ENCODE measurements at places on chromosomes 16 and 17. TPM values are rescaled to one million over a fixed set of nuclear protein-coding genes. Genes with fewer than 3 reads are reported as not detected.

CCL14 gene
- total RNA-seq: 1.3 TPM

ANKRD11 gene
- total RNA-seq: 24.4 TPM

GRCh38 chr16:48340054-48340453 is 45.2 kb downstream of the SIAH1 start:
- no peak for DNase-seq
- H3K27me3 ChIP-seq: no peaks in the 10 kb centered on the region
- no peaks in the 10 kb centered on the region for H3K4me1 ChIP-seq
- H3K36me3 ChIP-seq: peaks cover 19% of the 10 kb centered on the region
- no peak overlapping the region for H3K4me3 ChIP-seq

DNA sequence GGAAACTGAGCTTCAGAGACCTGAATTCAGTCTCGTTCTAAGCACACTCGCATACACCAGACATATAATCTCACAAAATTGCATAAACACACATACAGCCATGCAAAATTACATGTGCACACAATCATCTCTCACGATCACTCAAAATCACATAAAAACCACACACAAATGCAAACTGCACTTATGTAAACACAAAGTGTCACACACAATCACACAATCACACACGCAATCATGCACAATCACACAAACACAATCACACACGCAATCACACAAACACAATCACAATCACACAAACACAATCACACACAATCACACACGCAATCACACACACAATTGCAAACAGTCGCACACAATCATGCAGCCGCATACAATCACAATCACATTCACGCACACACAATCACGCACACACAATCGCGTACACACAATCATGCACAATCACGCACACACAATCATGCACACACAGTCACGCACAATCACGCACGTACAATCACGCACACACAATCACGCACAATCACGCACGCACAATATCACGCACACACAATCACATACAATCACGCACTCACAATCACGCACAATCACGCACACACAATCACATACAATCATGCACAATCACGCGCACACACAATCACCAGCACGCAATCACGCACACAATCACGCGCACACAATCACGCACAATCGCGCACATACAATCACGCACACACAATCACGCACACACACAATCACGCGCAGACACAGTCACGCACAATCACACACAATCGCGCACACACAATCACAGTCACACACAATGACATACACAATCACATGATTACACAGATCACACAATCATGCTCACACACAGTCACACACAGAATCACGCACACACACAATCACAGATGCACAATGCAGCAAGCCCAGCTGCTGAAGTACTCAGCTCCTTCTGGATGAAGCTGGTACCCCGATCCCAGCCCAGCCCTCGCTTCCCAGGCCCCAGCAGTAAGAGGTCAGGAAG is 45.6 kb downstream of the ZDHHC7 start:
- peaks cover 28% of the 10 kb centered on the region for H3K27me3 ChIP-seq
- H3K27ac ChIP-seq: no peak overlapping the region
- no peaks in the 10 kb centered on the region for H3K36me3 ChIP-seq
- H3K4me3 ChIP-seq: no peak overlapping the region
- no peak for DNase-seq
- H3K4me1 ChIP-seq: peaks cover 10% of the 10 kb centered on the region

DNA sequence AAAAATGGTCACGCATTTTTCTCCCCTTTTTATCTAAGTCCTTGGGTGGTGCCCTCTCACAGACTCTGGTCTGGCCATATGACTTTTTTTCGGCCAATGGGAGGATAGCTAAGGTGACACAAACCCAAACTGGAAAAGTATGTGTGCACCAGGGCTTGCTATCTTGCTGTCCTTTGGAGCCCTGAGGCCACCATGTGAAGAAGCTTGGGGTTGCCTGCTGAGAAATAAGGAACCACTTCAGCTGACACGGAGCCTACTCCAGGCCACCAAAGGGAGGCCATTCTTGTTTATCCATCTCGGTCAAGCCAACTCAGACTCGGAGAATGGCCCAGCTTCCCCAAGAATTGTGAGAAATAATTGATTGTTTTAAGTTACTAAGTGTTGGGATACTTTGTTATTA is 111.4 kb upstream of the ZFHX3 start:
- no peak overlapping the region for H3K4me3 ChIP-seq
- no peaks in the 10 kb centered on the region for H3K36me3 ChIP-seq
- H3K27ac ChIP-seq: no peak overlapping the region
- no peaks in the 10 kb centered on the region for H3K4me1 ChIP-seq

DNA sequence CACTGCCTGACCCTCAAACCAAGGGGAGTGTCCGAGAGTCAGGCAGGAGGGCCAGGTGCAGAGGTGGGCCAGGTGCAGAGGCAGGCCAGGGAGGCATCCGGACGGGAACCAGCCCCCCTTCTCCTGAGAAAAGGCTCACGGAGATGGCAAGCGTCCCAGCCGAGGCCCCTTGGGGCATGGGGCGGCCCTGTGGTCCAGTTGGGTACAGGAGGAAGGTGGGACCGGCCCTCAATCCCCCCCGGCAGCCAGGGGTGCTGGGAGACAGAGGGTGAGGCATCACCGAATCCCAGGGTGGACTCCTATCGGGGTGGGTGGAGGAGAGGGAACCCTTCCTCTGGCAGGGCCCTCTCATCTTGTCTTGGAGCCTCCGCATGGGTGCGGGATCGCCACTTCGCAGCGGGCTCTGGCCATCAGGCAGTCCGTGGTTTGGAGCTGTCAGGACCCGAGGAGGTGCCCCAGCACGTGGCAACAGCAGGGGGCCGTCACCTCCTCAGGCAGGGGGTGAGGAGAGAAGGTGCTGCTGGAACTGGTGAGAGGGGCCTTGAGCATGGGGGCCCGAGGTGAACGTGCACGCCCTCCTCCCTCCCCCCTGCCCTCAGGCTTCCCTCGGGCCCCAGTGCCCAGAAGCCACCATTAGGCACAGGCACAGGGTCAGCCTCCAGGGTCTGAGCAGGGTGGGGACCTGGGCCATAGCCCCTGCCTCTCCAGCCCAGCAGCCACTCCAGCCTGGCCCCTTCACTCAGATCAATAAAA is 38.7 kb upstream of the SLC38A10 start:
- H3K36me3 ChIP-seq: no peaks in the 10 kb centered on the region
- peaks cover 28% of the 10 kb centered on the region for H3K27me3 ChIP-seq
- no peak overlapping the region for H3K4me3 ChIP-seq
- H3K4me1 ChIP-seq: peaks cover 91% of the 10 kb centered on the region
- no peak for DNase-seq
